ENCODE measurements at places on chromosomes 3 and 15.

- DNase-seq, result peak; percentile 17
Measured at GRCh38 chr3:10772271-10773161, 43.5 kb upstream of the SLC6A11 start.

DNA sequence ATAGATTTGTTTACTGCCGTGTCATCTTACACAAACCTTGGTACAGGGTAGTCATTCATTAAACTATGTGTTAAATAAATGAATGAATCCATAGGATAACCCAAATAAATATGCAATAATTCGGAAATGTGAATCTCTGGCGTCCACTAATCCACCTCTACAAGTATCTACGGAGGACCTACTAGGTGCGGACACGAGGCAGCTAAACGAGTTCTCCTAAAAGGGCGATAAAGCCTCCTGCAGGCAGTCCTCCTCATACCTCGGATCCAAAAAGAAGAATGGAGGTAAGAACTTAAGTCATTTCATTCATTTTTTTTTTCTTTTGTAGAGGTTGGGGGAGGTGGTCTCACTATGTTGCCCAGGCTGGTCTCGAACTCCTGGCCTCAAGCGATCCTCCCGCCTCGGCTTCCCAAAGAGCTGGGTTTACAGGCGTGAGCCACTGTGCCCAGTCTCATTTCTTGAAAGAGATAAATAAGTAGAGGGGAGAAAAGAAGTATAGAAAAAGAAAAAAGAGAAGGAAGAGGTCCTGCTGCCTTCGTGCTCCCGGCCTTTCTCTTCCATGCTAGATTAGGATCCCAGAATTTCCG lies 706 bp upstream of the RPL35A start:
- no peak for DNase-seq

- no peak for DNase-seq
Measured at GRCh38 chr15:73796331-73796831, 43.2 kb upstream of the INSYN1 start.

GRCh38 chr3:66465034-66465433 lies 35.8 kb downstream of the LRIG1 start:
- no peak for DNase-seq

GRCh38 chr3:179872842-179873241 lies 163.9 kb downstream of the PEX5L start:
- no peak for DNase-seq

GRCh38 chr3:9158865-9159630 lies 90.4 kb downstream of the SRGAP3 start:
- DNase-seq, result no peak

DNA sequence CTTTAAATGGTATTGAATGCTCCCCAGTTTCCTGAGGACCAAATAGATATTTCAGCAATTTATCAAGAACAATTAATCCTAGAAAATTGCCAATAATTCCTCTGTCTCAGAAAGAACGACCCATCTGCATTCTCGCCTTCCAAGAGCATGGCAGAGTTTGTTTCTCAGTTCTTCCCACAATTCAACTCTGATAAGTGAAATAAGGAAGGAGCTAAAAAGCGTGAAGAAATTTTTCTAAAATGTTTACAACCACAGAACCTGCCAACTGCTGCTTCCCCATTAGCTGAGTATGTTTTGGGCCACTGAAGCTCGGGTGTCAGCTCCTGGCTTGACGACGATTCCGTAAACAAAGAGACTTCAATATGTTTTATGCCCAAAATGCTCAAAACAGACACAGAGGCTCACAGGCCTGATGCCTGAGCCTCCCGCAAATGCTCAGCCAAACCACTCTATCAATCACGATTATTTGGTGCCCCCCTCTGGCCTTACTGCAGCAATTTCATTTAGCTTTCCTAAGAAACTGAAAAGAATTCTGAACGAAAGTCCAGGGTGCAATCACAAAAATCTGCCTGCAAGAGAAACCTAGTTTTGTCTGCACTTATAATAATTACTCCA lies 259.2 kb upstream of the CCDC54 start:
- peak; percentile 42 for DNase-seq

DNA sequence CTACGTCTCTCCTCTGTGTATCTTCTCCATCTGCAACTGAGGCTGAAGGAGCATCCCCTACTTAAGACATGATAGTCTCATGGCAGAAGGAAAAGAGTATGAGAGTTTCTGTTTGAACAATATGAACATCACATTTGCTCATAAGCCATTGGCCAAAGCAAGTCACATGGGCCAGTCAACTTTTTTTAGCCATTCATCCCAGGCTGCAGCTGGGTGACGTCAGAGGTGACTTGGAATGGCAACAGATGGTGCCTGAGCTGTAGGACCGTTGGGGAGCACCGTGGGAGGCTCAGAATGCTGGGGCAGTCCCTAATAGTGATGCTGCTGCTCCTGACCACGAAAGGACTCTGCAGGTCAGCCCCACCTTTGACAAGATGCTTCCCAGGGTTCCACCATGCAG lies 58.7 kb downstream of the CRTC3 start:
- no peak for DNase-seq

DNA sequence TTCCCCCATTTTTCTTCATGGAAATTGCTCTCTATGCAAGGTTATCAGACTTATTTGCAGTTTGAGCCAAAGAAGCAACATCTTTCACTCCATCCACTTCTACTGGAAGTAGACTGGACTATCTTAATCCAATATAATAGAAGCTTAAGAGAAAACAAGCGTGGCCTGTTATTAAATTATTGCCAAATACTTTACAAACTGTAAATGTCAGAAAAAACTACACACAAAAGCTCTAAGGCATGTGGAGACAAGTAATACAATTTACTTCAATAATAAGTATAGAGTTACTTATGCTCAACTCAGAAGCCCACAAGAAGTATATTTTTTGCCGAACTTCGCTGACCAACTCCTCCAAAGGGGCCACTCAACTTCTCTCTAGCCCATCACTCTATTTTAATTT lies 120.3 kb downstream of the BDH1 start:
- DNase-seq, result no peak

- no peak for DNase-seq
Measured at GRCh38 chr15:66433726-66434125, 47.0 kb downstream of the MAP2K1 start.

- DNase-seq, result no peak
Measured at GRCh38 chr3:55297706-55298105, 189.4 kb downstream of the WNT5A start.

DNA sequence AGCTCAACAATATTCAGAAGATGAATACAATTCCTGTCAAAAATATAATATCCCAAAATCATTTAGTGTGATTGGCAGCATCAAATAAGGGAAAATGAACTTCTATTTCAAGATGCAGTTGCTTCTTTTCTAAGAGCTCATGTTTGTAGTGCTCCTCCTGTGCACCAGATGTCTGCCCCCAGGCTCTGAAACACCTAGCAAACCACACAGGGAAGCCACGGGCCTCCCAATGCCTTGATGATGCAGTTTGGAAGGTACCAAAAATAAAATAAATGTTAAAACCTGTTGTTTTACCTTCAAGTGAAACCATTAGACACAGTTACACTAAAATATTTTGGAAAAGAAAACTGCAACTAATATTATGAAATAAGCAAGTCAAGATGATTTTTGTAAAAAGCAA lies 22.2 kb downstream of the CFAP20DC start:
- DNase-seq, result no peak

DNA sequence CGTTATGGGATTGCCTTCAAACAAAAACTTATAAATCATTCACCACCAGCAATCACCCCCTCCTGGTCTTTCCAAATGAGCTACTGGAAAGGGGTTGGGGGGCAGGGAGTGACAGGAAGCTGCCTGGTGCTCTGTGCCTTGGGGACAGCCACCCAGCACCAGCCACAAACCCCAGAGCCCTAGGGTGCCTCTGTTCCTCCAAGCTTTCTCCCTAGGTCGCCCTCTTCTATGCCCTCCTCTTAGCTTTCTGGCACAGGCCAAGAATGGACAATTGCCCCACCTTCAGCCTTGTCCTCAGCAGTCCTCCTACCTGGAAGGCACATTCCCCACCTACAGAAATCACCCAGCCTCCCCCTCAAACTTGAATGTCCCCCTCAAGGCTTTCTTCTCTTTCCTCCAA lies 3.3 kb downstream of the OXTR start:
- no peak for DNase-seq

GRCh38 chr3:23949784-23950183 lies 4.7 kb downstream of the NR1D2 start:
- DNase-seq, result no peak

GRCh38 chr15:22262613-22263020 lies 182.3 kb downstream of the OR4M2 start:
- no peak for DNase-seq

DNA sequence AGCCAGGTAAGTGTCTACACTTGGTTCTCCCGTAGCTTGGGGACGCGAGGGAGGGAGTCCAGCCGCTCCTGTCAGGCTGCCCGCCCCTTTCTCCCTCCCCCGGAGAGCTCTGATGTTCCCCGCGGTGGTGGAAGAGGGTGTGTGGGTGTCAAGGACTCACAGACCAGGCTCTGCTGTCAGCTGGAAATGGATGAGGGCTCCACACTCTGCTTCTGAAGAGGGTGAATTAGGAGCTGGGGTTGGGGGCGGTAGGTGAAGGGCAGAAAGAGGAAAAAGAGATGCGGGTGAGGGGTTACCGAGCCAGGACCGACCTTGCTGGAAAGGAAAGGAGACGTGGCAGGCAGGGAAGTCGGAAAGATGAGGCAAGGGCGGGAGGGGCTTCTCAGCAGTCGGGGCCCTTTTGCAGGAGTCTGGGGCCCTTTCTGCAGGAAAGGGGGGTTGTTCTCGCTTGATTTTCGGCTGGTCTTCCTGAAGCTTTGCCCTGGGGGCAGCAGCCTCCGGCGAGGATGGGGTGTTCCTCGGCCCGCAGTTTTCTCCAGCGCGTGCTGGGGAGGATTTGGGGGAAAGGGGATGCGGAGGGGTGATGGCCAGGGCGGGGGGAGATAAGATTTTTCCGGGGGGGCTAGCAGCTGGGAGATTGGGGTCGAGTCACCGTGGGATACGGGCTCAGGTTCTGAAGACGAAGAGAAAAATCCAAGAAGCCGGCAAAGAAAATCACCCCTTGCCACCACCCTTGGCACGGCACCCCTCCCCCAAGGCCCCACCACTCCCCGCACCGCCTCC lies 602 bp upstream of the BAHD1 start:
- peak; percentile 54 for DNase-seq

DNA sequence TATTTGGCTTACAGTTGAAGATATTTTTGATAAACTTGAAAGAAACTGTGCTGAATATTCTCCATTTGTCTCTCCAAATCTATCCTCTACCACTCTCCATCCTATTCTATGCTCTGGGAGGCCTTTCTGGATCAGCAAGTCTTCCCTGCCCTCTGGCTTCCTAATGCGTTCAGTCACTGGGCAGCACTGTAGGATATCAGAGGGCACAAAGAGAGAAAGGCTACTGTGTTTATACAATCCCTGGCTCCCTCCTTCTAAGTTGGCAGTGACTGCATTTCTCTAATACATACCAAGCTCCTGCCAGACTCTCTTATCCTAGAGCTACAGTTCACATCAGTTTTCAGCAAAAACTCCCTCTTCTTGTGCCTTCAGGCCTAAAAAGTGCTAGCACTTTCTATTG lies 102.1 kb upstream of the FHIT start:
- DNase-seq, result no peak

DNA sequence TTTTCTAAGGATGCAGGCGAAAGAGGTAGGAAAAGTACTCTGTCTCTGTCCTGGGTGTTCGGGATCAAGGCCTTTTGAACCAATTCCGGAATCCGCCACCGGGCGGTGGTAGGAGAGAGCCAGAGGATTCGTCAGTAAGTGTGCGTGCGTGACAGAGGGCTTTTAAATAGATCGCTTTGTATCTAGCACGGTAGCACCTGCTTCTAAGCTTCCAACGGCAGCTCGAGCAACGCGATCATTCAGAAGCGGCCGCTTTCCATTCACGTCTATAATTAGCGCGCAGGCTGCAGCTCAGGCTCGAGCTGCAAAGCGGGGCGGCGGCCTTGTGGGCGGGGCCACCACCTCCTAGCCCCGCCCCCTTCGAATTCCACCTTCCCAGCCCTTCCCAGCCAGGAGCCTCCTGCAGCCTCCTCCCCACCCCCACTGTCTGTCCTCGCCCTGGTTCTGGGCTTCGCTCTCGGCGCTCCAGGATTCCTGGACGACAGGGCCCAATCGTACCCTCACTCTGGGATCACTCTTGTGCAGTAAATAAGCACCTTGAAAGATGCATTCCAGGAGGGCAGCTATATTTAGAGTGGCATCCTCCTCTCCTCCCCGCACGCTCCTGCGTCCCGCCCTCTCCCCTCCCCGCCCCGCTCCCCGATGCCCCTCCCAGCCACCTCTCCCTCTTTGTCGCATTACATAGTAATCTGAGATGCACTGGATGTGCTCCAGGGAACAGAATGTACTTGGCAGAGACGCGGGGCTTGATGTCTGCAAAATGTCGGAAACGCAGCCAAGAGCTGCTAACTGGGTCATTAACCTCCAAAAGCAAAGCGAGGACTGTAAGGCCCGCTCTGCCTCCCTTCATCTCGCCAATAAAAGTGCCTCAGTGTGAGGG lies 224.1 kb upstream of the TPRG1 start:
- peak; percentile 90 for DNase-seq

DNA sequence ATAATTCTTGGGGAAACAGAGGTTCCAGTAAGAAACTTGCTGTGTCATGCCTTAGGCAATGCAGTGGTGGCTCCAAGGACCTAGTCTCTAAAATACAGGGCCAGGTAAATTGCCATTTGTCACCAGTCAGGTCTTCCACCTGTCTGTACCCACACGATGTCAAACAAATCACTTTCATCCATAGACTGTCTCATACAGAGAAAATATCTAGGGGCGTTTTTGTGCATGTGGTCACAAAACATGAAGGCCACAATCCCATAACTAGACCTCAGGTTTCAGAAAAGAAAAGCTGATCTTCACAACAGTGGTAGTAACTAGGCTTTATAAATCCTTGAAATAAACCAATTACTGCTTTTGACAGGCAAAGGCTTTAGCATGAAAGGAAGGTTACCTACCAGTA lies 92.3 kb downstream of the SLC9A9 start:
- DNase-seq, result no peak

- no peak for DNase-seq
Measured at GRCh38 chr15:60894347-60894746, 334.8 kb downstream of the RORA start.

DNA sequence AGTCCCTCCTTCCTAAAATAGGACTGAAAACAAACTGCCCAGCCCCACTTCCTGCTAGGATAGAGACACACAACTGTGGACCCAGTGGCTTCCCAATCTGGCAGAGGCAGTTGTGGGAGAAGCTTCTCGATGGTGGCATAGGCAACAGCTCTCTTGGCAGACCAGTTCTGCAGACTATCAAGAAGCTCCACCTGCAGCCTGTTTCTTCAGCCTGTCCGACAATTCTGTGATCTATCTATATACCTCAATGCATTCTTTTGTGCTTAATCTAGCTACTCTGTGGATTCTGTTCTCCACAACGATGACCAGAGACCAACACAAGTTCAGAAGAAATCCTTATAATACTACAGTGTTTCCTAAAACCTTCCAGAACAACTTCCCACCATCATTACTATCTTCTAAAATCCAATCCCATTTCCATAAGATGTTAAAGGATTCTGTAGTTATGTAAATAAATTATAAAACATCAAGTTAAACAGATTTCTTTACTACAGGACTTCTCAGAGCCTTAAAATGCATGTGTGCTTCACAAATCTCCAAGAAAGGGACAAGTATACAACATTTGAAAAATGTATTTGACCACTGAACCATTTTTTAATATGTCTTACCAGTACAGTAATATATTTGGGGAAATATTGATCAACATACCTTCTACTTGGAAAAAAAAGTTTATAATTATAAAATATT lies 57.7 kb downstream of the IGF2BP2 start:
- DNase-seq, result no peak

All from nephron progenitor cell (in vitro differentiated cells).